ENCODE measurements at places on chromosomes 13 and 19.

- no peak for DNase-seq
- H3K4me3 ChIP-seq = no peak overlapping the region
- H3K27me3 ChIP-seq = no peaks in the 10 kb centered on the region
- H3K36me3 ChIP-seq = no peaks in the 10 kb centered on the region
These were observed 278.0 kb downstream of the ITGBL1 start for GRCh38 chr13:101730420-101731000.

GRCh38 chr19:52520013-52520412 is 7.5 kb upstream of the ZNF808 start:
- no peaks in the 10 kb centered on the region for H3K4me1 ChIP-seq
- H3K36me3 ChIP-seq = no peaks in the 10 kb centered on the region
- H3K4me3 ChIP-seq = no peak overlapping the region

GRCh38 chr13:40102854-40103253 is 447.4 kb downstream of the COG6 start:
- no peaks in the 10 kb centered on the region for H3K36me3 ChIP-seq
- no peak overlapping the region for H3K4me3 ChIP-seq
- DNase-seq = no peak
- no peaks in the 10 kb centered on the region for H3K27me3 ChIP-seq
- no peaks in the 10 kb centered on the region for H3K4me1 ChIP-seq

- no peaks in the 10 kb centered on the region for H3K36me3 ChIP-seq
- no peak overlapping the region for H3K27ac ChIP-seq
- DNase-seq = no peak
- no peaks in the 10 kb centered on the region for H3K27me3 ChIP-seq
- no peaks in the 10 kb centered on the region for H3K4me1 ChIP-seq
These were observed 83.6 kb upstream of the PDCD5 start for GRCh38 chr19:32497391-32497790.

GRCh38 chr13:30429721-30430694 is 7.7 kb downstream of the UBE2L5 start:
- H3K36me3 ChIP-seq = no peaks in the 10 kb centered on the region
- DNase-seq = no peak
- H3K4me1 ChIP-seq = peaks cover 34% of the 10 kb centered on the region
- peak overlapping the region; percentile 59 for H3K27ac ChIP-seq
- H3K27me3 ChIP-seq = no peaks in the 10 kb centered on the region

- no peaks in the 10 kb centered on the region for H3K27me3 ChIP-seq
- H3K36me3 ChIP-seq = no peaks in the 10 kb centered on the region
- no peak overlapping the region for H3K27ac ChIP-seq
- no peak overlapping the region for H3K4me3 ChIP-seq
- no peak for DNase-seq
These were observed 109.7 kb downstream of the HSPH1 start for GRCh38 chr13:31051999-31052398.

All from psoas muscle (tissue), 8 donors.